ENCODE measurements at places on chromosomes 16 and 17.

DNA sequence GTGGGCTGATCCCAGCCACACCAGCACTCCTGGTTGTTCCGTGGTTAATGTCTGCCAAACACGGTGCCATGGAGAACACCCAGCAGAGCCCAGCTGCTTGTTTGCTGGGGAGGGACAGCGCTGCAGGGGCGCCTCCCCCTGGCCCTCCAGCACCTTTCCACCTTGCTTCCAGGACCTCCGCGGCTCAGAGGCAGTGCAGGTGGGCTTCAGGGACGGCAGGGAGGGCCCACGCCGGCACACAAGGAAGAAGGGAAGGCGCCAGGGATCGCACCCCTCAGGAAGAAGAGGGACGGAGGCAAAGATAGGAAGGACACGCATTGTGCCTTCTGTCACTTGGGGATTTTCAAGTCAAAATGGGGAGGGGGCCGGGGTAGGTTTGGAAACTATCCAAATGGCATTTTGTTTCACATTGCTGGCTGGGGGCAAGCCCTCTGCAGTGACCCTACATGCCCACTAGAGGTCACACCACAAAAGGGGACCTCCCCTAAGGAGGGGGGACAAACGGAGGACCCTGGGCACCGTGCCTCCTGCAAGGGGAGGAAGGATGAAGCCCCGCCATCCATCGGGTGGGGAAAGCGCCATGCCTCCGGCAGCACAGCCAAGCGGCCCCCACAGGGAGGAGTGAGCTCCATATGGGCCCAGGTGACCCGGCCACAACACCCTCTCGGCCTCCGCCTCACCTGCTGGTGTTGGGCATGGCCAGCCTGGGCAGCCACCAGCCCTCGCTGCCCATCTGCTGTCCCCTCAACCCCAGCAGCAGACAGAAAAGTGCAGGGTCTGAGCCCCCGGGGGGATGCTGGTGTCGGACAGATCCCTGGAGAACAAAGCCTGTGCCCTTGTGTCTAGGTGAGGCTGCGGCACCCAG is 7.5 kb upstream of the C16orf95 start:
- DNase-seq = no peak

DNA sequence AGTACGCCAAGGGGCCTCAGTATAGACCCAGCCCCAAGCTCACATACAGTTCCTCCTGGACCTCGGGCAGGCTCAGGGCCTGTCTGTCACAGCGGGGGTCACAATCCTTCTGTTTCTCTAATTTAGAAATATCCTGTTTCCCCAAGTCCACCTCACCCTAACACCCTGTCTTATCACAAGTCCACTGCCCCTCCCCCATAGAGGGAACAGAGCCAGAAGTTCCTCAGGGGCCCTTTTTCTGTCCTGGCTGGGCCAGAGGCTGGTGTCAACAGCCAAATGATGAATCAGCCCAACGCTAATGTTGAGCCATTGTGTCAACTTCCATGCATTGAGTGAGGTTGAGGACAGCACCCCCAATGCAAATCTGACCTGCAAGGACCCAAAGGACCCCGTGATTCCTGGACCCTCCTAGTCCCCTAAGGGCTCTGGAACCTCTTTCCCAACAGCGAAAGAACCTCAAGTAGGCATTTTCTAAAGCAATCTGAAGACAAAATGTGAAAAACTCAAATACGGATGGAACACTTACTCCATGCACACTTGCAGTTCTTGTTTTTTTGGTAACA is 58.6 kb downstream of the PECAM1 start:
- DNase-seq = no peak

- no peak for DNase-seq
These were observed at the start of gene TOM1L1 for GRCh38 chr17:54900457-54901229. TSS of gene TOM1L1 (plus strand) at chr17:54900852. CDS start at chr17:54900866, 14 bp downstream.

DNA sequence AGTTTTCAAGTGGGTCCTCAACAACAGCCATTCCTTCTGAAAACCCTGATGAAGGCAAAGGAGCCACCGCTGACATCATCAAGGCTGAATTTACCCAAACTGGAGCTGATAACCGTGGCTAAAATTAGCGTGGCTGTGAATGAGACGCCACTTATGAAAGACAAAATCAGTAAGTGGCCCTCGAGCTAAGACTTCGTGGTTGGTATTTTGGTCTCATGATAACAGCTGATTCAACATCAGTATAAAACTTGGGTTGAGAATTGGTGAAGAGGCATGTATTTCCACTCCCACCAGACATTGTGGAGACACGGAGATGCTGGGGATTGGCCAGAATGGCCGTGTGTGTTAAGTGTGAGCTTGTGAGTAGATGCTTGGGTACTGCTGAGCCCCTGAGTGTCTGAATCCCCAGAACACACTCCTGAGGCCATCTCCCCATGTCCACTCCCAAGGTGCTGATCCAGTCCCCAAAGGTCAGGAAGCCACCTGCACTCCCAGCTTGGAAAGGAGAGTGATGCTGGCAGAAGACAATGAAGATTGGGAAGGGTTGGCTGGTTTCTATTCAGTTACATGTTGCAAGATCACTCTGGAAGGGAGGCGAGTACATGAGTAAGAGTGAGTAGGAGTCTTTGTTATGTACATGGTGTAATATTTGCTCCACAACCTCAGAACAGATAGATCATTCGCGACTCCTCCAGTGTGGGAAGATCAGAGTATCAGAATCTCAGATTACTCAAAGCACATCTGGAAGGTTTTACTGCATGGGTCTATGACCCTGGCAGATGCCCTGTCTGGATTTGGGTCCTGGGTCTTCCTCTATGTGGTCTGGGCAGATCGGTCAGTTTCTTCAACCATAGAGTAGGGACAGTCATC is 207.7 kb downstream of the HS3ST3A1 start:
- peak; percentile 94 for DNase-seq

DNA sequence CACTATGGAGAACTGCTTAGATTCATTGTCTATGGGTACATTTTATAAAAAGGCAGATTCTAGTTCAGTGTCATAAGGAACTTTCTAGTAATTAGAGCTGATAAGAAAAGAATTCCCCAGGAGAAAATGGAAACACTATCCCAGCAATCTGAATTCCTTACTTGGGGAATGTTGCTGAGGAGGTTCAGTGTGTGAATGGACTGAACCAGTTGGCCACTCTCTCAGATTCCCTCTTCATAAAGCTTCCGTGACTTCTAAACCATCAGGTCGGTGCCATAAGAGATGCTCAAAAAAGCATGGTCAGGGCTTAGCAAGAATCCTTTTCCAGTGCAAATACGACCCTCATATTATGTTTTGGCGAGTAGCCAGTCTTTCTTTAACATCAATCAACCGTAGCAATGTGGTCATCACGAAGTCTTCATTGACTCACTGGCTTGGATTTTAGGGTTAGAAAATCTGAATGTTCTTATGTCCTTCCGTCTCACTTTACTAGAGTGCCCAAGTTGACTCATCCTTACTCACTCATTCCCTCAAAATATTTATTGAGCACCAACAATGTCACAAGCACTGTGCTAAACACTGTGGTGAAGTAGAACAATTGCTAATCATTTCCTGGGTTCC is 102.7 kb upstream of the HLF start:
- peak; percentile 83 for DNase-seq

DNA sequence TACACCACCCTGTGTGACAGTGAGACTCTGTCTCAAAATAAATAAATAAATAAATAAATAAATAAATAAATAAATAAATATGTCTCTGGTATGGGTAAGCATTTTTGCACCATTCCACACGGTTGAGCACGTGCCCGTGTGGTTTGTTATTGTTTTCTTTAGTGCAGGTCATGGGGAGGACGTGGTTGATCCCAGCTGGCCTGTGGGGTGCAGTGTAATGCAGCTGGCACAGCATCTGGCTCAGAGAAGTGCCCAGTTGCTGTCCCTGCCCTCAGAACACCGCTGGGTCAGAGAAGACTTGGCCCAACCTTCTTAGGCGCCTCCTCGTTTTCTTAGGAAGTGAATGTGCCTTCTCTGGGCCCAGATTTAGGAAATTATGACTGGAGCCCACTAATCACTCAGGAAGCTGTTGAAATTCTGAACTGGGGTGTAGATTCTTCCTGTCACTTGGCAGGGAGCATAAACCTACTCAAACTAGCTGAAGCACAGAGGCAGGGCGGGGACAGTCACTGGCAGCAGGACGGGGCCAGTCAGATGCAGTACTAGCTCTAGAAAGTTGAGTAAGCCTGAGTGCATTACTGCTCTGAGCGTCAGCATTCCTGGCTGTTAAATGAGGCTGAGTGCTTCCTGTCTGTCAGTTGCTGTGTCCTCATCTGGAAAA is 85.9 kb downstream of the SNX29 start:
- DNase-seq = peak; percentile 41

GRCh38 chr16:78368121-78369102 is 269.0 kb downstream of the WWOX start:
- no peak for DNase-seq

DNA sequence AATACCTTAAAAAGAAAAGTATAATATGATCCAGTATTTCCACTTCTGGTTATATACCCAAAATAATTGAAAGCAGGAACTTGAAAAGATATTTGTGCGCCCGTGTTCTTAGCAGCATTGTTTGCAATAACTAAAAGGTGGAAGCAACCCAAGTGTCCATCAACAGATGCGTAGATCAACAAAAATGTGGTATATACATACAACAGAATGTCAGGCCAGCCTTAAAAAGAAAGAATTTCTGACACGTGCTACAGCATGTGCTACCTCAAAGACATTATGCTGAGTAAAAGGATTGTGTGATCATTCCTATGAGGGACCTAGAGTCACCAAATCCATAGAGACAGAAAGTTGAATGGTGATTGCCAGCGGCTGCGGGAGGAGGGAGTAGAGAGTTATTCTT is 133.1 kb downstream of the SPECC1 start:
- no peak for DNase-seq

GRCh38 chr16:53646506-53646905 is 57.2 kb downstream of the RPGRIP1L start:
- DNase-seq = no peak

- DNase-seq = peak; percentile 61
These were observed 497 bp downstream of the SMIM5 start for GRCh38 chr17:75633486-75634375.

DNA sequence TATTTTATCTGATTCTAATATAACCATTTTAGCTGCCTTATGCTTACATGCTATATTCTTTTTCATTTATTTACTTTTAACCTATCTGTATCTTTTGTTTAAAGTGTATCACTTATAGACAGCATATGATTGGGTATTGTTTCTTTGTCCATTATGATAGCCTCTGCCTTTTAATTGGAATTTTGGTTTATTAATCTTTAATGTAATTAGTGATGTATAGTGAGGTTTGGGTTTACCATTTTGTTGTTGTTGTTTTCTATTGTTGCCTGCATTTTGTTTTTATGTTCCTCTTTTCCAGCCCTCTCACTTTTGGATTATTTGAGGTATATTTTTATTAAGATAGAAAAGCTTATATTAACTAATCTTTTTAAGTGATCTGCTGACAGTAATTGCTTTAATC is 59.4 kb downstream of the NLK start:
- no peak for DNase-seq

DNA sequence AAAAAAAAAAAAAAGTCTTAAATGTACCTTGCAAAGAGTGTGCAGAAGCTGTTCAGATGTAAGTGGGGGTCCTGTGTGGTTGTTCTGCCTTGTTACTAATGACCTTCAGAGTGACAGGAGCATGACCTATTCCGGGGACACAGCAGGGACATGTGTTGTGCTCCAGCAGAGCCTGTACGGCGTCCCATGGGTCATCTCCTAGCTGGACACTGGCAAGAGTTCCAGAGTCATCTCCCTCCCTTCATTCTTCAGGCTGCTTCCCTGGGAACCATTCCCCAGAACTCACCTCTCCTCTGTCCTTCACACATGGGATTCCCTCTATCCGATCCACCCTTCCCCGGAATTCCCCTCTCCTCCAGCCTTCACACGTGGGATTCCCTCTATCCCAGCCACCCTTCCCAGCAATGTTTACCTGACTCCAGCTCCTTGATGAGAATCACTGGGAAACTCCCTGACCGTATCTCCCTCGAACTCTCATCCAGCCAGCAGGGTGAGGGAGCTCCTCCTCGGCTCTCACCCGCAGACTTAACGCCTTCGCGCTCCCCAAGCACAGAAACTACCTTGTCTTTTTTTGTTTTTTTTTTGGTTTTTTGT is 85.8 kb downstream of the MRM3 start:
- DNase-seq = no peak

DNA sequence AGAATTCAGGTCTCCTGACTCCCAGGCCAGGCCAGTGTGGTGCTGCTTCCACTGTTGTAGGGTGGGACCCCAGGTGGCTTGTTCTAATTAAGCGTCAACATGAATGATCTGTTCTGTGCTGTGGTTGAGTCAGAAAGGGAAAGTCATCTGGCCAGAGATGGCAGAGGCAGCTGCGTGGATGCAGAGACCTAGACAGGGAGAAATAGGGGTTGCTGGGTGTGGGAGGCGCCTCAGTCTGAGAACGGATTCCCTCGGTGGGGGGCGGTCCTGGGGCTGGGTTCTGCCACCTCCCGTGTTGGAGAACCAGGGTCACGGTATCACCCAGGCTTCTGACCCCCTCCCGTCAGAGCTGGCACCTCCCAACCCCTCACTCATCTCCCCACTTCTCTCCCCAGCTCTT is 5.6 kb downstream of the FBRS start:
- no peak for DNase-seq

- no peak for DNase-seq
These were observed 5.4 kb downstream of the NDUFAF8 start for GRCh38 chr17:81244358-81245023.

DNA sequence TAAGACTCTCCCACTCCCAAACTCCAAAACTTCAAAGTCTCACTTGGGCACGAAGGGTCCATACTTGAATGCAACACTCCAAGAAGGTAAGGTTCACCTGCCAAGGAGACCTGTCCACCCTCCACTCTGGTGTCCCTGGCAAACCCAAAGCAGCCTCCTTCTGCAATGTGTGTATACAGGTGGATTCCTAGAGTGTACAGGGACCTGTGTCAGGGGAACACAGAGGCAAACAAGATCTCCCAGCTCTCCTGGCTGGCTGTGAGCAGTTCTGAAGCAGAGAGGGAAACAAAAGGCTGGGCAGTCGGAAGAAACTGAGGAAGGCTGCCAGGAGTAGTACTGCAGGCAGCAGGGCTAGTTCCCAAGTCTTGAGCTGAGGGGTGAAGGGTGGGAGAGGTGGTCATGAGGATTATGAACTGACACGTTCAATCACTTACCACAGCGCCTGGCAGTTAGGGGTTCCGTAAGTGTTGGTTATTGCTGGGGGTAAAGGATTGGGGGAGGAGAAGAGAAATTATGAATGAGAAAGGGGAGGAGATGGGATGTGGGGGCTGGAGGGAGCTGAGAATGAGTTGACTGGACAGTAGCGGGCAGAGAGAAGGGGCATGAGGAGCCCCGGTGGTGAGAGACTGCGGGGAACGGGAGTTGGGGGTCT is 795 bp downstream of the KCTD13 start:
- DNase-seq = no peak

DNA sequence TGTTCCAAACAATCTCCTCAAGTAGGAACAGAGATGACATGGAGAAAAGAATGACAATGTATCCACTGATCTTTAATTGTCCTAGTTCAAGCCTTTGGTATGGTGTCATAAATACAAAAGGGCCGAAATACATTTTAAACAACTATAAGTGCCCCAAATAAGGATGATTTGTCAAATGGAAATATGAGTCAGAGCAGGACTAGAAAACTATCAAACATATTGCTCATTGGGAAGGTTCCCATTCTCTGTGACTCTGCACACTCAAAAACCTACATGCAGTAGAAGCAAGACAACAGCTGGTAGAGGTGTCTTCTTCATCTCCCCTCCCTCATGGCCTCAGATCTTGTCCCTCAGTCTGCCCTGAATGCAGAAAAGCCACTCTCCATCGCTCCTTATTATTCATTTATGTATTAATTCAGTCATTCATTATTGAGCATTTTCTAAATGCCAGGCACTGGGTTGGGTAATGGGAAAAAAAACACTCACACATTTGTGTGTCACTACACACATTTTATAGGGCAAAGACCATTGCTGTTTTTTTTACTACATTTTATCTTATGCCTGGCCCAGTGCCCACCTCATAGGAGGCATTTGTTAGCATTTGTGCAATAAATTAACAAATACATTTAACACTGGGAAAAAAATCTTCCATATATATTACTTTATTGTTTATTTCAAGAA is 10.1 kb downstream of the CA10 start:
- no peak for DNase-seq

Data from skeletal muscle cell (primary cell).